ENCODE measurements at places on chromosomes 13 and 19.

DNA sequence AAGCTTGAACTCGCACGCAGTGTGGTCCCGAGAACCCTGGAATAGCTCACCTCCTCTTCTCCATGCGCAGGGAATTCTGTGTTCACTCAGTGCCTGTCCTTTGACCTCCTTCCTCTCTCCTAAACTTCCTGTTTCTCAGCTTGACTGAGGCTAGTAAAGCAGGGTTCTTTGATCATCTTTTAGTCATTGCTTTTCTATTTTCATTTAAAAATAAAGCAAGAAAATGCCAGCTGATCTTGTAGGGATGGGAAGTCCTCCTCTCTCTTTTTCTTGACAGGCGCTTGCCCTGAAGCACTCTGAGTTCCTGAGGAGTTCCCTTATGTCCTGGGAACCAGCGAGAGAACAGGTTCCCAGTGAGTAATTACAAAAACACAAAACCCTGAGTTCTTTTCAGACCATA is 62.8 kb downstream of the ARHGEF7 start:
- DNase-seq: no peak

DNA sequence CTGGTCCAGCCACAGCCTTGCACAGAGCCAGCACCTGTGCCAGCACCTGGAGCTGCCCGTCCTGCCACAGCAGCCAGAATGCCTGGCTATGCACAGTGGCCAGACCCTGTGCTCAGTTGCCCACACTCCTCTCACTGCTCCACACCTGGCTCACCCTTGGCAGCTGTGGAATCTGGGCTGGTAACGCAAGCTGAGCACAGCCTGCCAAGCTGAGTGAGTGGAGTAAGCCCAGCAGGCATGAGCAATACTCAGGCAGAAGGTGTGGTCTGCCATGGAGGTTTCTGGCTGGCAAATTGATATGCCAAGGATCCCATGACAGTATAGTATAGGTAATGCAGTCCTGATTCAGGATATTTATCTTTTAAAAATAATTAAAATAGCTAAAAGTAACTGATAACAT is 122.2 kb downstream of the PCDH9 start:
- no peak for DNase-seq

DNA sequence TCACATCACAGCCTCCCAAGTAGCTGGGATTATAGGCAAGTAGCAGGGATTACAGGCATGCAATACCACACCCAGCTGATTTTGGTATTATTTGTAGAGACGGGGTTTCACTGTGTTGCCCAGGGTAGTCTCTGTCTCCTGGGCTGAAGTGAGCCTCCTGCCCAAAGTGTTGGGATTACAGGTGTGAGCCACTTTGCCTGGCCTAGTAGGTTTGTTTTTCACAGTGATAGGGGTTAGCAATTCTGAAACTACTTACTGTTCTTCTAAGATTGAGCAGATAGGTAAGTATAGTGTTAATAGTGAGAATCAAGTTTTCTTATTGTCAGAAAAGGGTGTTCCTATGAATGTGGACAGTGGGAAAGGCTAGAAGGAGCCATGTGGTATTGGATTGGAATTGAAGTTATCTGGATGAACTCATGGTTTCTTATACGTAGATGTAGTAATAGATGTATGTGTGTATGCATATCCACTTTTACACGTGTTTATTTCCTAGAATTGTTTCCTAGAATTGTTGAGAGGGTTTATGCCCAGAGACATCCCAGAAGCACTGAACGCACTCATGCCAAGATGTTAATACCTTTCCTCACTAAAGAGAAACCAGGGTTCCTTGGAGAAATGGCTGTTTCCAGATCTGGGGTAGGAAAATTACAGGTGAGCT is 49.1 kb downstream of the SAE1 start:
- DNase-seq: no peak

GRCh38 chr13:58884353-58885209 is 1253.0 kb downstream of the PCDH17 start:
- DNase-seq: no peak

DNA sequence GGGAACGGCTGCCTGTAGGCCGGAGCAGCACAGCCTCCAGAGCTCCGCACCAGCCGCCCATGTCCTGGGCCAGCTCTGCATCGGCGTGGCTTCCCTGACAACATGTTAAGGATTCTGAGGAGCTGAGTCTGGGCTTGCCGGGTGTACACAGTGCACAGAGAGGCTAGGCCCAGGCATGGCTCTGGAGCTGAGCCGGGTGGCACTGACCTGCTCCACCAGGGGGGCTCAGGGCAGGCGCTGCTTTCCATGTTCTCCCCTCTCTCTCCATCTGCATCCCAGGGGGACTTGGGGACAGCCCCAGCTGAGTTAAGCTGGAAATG is 31.6 kb downstream of the AP1M1 start:
- DNase-seq: no peak

DNA sequence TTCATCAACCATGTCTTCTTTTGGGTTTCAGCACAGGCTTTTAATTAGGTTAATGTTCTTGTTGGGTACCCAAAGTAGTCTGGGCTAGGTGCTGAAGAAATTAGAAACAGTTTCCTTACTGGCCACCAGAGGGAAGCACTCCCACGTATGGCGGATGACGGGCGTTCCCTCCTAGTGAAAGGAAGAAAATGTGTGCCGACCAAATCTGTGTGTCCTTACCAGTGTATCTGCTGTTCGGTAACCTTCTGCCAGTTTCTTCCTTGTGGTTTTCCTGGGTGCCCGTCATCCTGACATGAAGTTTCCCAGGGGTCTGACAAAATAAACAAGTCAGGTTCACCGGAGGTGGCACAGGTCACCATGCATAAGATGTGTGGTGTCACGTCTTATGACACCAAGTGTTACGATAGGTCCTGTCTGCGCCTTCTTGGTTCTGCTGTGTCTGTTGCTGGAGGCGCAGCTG is 6.0 kb upstream of the WDR88 start:
- peak; percentile 51 for DNase-seq
